Activated T-helper 9 cell treated with anti-CD3 and anti-CD28 coated beads, Interleukin-2, amount 50 U/mL, for 16 hours (primary cell): ENCODE measurements at places on chromosomes 1 and 21.

GRCh38 chr1:153525088-153525728 lies 10.6 kb downstream of the S100A6 start:
- no peak for DNase-seq

DNA sequence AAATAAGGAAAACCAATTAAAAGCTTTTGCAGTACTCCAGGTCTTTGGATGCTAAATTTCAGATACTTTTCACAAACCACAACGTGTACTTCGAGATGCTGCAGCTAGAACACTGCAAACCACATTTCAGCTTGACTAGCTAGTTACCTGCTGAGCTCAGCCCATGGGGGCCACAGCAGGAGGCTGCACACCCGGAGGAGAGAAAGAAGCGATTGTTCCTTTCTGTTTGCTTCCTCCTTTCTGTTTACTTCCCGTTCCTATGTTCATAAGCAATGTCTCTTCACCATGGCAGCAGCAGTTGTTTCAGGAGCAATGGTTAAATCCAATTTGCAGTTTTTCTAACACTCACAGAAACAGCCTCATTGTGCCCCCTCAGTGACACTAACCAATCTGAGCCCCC lies 225.6 kb upstream of the FGGY start:
- no peak for DNase-seq

- DNase-seq = no peak
Observed at GRCh38 chr1:41800311-41800829, 118.4 kb downstream of the HIVEP3 start.

- DNase-seq = no peak
Observed at GRCh38 chr1:187326557-187326956, 497.8 kb downstream of the PLA2G4A start.

DNA sequence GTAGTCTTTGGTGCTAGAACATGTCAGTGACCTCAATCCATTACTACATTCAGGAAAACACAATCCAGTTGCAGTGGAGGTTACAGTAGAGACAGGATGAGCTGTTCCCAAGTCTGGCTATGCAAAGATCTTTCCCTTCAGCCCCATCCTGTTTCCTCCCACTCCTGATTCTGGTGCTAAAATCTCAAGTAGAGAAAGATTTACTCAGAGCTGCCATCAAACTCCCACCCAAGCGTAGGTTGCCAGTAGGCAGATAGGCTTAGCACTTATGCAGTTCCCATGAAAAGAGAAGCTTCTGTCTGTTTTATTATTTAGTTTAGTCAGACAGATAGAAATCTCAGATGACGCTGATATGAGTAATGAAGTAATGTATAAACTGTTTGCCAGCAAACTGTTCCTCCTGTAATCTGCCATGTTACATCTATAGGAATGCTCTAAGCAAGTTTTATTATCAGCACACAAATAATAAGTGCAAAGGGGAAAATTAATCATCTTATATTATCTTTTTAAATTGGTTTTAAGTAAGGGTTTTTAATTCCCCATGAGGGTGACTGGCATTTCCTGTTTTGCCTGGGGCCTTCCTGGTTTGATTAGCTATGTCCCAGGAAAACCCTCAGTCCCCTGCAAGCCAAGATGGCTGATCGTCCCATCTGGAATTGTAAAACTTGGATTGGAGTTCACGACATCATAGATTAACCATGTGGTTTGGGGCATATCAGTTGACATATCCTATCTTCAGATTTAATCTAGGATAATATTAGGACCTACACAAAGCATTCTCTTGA lies 188.3 kb upstream of the PALMD start:
- no peak for DNase-seq

DNA sequence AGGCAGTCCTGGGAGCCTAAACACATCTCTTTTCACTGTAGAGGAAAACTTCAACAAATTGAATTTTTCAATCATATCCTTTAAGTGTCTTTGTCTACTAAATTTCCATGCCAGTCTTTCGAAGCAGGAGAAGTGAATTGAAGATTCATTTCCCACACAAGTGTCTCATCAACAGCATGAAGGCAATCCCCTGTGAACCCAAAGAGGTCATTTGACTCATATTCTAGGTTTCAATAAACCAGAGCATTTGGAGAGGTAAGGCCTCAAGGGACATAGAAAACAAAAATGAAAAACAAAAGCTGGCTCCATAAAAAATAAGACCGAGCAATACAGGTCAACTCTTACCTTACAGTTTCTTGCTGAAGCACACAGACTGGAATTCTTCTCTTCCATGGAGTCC lies 94.1 kb upstream of the ATP1B1 start:
- DNase-seq = no peak
